ENCODE measurements at places on chromosomes 16 and 17.

- H3K4me1 ChIP-seq, result peaks cover 24% of the 10 kb centered on the region
- peaks cover 5% of the 10 kb centered on the region for H3K36me3 ChIP-seq
- DNase-seq, result no peak
- no peak overlapping the region for H3K4me3 ChIP-seq
- peak overlapping the region; percentile 9 for H3K27ac ChIP-seq
Measured at GRCh38 chr17:2071455-2072281, 16.8 kb downstream of the HIC1 start.

GRCh38 chr16:75217389-75217851 lies 1.4 kb upstream of the CTRB1 start:
- H3K36me3 ChIP-seq, result no peaks in the 10 kb centered on the region
- H3K27me3 ChIP-seq, result no peaks in the 10 kb centered on the region
- H3K4me3 ChIP-seq, result no peak overlapping the region
- no peak for DNase-seq
- no peak overlapping the region for H3K27ac ChIP-seq

DNA sequence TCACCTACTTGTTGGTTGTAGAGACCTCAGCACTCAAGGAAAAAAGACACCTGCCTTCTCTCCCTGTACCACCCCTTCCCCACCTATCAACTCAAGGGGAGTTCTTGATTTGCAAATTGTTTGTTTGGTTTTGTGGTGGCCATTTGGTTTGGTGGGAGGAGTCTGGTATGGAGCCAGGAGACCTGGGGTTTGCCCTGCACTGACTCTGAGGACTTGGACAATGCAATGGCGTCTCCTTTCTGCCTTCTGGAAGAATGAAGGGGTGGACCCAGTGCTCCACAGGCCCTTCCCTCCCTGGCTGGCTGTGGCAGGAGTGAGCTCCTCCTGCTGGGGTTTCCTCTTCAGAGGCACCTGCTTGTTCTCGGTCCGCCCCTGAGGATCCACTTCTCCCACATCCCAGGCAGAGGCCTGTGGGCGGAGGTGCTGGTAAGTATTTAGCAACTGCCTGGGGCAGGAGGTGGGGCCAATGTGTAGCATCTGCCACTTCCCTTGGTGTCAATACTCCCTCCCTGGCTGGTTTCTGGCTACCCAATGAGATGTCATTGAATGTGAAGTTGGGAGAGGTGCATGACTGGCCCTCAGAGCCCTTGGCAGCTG lies 164.5 kb downstream of the NTN1 start:
- DNase-seq, result no peak
- H3K36me3 ChIP-seq, result no peaks in the 10 kb centered on the region
- H3K27ac ChIP-seq, result no peak overlapping the region
- no peaks in the 10 kb centered on the region for H3K4me1 ChIP-seq
- H3K4me3 ChIP-seq, result no peak overlapping the region

DNA sequence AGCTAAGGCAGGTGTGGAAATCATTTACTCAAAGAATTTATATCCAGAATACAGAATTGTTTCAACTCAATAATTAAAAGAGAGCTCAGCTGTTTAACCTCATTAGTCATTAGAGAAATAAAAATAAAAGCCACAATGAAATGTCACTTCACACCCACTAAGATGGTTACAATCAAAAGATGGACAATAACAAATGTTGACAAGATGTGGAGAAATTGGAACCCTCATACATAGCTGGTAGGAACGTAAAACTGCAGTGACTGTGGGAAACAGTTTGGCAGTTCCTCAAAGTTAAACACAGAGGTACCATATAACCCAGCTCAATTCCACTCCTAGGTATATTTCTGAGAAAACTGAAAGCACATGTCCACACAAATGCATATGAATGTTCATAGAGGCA lies 49.8 kb downstream of the NDEL1 start:
- no peaks in the 10 kb centered on the region for H3K4me1 ChIP-seq
- DNase-seq, result no peak
- H3K27ac ChIP-seq, result no peak overlapping the region

DNA sequence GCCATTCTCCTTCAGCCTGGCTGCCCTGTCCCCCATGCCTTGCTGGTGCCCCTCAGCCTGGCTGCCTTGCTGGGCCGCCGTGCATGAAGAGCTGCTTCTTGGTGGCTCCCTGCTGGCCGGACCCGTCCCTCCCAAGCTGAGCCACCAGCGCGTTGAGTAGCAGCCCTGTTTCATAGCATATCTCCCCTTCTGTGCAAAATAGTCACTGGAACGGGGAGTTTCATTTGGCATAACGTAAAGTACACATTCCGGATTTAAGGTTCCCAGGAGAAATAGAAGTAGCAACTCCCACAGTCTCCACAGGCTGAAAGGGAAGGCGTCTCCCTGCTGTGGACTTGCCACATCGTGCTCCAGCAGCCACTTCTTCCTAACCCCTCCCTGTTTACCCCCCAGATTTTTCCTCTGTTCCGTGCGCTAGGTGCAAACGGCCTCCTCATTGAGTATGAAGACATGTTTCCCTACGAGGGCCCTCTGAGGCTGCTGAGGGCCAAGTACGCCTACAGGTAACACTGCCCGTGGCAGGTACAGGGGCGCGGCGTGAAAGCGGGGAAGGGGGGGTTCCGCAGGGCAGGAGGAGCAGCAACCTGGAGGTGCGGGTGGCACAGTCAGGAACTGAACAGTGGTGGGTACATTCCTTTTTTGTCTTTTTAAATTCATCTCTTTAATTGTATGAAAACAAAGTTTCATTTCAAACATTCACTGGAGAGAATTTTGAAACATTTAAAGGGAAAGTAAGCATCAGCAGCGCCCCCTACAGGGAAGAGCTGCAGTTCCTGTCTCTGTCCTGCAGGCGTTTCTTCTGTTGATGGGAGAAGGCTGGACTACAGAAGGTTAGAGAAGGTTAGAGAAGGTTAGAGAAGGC lies 5.8 kb upstream of the OGFOD3 start:
- H3K27me3 ChIP-seq, result no peaks in the 10 kb centered on the region
- no peak overlapping the region for H3K4me3 ChIP-seq
- H3K4me1 ChIP-seq, result peaks cover 3% of the 10 kb centered on the region
- DNase-seq, result no peak
- no peak overlapping the region for H3K27ac ChIP-seq

Data from RWPE2 (cell line).